ENCODE measurements at places on chromosomes 16 and 17.

GRCh38 chr16:88907768-88908167 lies 41.3 kb upstream of the PABPN1L start:
- DNase-seq, result no peak

DNA sequence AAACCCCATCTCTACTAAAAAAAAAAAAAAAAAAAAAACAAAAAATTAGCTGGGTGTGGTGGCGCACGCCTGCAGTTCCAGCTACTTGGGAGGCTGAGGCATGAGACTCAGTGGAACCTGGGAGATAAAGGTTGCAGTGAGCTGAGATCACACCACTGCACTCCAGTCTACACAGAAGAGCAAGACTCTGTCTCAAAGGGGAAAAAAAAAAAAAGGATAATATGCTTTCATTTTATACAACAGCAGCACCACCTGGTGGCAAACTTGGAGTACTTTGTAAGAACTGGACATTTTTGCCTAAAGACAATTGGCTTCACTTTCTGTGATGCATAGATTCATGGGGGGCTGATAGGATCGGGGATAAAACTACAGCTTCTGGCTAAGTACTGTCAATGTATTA lies 8.5 kb downstream of the CHTF8 start:
- DNase-seq, result peak; percentile 77

DNA sequence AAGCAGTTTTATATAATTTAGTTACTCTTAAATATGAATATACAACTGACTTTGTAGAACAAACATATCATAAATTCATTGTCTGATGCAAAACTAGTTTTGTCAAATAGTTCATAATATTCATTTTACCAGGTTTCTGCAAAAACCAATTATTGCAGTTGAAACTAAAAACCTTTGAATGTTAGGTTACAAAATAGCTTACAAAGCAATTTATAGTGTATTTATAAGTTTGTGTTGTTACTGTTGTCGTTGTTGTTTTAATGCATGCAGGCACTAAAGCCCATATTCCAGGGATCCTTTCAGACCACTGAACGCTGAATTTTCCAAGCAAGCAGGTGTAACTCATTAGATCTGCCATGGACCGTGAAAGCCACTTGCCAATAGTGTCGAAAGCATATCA lies 427.6 kb downstream of the ZFHX3 start:
- DNase-seq, result no peak

GRCh38 chr16:54110016-54110981 lies 176.3 kb downstream of the IRX3 start:
- DNase-seq, result no peak

- no peak for DNase-seq
These were observed 20.2 kb downstream of the METTL22 start for GRCh38 chr16:8641671-8642070.
